ENCODE measurements at places on chromosomes 5 and 9.

GRCh38 chr5:157342822-157343402 is 77.0 kb downstream of the CYFIP2 start:
- no peak for DNase-seq

- no peak for DNase-seq
Observed at GRCh38 chr9:90927496-90927895, 125.9 kb downstream of the SYK start.

- no peak for DNase-seq
Observed at GRCh38 chr5:54988817-54989216, 3.4 kb upstream of the ESM1 start.

- DNase-seq, result no peak
Observed at GRCh38 chr9:72440992-72441847, 76.2 kb upstream of the ZFAND5 start.

GRCh38 chr9:76086539-76086938 is 196.1 kb downstream of the PCSK5 start:
- no peak for DNase-seq

DNA sequence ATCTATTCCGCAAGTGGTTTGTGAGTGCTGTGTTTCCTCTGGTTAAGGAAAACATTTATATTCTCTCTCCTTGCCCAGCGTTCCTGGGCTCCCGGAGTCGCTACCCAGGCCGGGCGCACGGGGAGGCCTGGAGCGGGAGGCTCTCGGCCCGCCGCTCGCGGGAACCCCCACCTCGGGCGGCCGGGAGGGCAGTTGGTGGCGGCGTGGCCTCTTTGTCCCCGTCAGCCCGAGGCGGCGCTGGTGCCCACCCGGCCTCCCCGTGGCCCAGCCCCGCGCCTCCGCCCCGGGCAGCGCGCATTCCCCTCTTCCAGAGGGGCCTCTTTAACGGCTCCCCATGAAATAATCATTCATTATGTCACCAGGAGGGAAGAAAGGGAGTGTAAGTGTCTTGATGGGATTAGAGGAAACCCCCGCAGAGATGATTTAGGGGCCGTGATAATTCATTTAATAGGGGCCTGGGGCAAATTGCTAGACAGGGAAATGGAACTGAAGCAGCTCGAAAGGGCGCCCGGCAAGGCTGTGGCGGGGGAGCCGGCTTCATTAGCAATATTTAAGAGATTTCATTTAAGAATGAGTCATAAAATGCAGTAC is 181.9 kb upstream of the TBCA start:
- DNase-seq, result no peak

GRCh38 chr9:25913806-25914205 is 235.6 kb upstream of the TUSC1 start:
- no peak for DNase-seq

DNA sequence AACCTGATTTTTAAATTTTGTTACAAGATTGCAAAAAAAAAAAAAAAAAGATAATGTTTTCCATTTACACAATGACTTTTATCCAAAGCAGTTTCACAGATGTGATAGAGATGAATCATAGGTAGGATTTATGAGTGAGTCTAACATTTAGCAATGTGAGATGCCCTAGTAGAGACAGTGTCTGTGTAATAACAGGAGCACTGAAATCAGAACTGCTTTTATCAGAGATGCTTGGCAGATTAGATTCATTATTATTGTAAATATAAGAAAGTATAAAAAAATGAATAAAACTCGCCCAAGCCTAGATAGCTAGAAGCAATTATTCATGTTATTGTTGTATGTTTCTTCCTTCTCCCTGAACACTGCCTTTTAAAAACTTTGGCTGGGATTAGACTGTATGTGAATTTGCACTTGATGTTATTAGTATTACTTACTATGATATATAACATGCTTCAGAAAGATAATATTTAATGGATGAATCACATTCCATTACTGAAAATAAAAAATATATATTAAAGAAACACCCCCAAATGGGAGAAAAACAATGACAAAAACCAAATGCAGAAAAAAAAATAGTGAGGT is 567.3 kb upstream of the KLF4 start:
- DNase-seq, result no peak

DNA sequence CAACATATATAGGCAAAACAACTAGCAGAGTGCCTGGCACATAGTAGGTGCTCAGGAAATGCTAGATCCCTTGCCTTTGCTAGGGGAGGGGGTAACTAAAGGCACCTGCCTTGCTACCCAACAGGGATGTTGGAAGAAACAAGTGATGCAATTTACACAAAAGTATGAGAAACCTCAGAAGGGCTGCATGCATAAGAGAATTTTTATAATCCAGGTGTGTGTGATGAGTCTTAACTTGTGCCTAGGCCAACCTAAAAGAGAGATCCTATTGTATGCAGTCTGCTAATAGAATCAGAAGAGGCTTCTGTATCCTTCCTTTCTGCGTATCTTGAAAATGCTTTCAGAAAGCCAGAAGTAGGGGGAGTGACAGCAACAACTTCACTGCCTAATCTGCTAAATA is 135.9 kb downstream of the SLIT3 start:
- no peak for DNase-seq

GRCh38 chr9:6757132-6757455 is 679 bp upstream of the KDM4C start:
- DNase-seq, result no peak

DNA sequence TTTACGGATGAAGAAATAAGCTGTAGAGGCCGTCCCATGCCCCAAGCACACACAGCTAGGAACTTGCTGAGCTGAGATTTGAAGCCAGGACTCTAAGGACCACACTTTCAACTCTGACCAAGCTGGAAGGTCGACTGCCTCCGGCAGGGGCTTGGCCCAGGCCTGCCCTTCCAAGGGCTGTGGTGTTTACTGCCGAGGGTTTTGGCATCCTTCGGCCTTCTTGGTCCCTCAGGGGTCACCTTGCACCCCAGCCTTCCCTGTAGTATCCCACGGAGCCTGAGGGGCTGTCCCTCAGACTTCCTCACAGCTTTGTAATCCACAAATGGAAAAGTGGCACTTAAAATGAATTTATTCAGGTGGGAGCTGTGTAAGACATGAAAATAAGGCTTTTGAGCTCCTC is 83.7 kb upstream of the SPRY4 start:
- no peak for DNase-seq

GRCh38 chr5:127667926-127668325 is 19.0 kb downstream of the CTXN3 start:
- no peak for DNase-seq

GRCh38 chr9:86723346-86723745 is 224.0 kb downstream of the GAS1 start:
- no peak for DNase-seq
